ENCODE measurements at places on chromosomes 2 and 18.
A peak's percentile ranks its signal among the peaks of the same experiment; 100 is the strongest.

GRCh38 chr2:2523461-2524347 is 192.6 kb upstream of the MYT1L start:
- DNase-seq: no peak

DNA sequence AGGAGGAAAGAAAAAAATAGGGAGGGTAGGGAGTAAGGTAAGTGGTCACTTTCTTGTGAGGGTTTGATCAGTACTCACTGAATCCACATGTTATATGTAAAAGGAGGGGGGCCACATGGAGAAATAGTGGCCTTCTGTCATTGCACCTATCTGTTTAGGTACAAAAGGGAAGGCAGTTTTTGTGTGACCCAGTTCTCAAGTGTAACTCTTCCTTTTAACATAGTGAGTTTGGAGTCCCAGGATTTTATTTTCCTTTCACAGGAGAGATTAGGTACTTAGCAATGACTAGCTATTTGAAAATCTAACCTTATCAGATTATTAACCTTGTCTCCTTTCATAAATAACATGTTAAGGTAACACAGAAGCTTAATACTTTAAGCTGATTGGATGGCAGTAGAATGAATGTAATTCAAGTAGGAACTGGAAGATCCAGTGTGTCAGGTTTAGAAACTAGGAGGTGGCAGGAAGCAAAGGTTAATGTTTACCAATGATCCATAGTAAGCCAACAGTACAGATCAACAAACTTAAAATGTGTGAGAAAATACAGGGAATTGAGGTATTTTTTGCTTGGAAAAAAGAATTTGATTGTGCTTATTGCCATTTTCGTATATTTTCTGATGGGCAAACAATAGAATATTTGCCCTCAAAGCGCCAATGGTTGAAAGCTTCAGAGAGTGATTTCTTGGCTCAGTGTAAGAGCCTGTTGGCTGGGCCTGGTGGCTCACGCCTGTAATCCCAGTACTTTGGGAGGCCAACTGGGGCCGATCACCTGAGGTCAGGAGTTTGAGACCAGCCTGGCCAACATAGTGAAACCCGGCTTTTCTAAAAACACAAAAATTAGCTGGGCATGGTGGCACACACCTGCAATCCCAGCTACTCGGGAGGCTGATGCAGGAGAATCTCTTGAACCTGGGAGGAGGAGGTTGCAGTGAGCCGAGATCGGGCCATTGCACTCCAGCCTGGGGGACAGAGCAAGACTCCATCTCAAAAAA is 11.3 kb downstream of the HNMT start:
- DNase-seq: no peak

DNA sequence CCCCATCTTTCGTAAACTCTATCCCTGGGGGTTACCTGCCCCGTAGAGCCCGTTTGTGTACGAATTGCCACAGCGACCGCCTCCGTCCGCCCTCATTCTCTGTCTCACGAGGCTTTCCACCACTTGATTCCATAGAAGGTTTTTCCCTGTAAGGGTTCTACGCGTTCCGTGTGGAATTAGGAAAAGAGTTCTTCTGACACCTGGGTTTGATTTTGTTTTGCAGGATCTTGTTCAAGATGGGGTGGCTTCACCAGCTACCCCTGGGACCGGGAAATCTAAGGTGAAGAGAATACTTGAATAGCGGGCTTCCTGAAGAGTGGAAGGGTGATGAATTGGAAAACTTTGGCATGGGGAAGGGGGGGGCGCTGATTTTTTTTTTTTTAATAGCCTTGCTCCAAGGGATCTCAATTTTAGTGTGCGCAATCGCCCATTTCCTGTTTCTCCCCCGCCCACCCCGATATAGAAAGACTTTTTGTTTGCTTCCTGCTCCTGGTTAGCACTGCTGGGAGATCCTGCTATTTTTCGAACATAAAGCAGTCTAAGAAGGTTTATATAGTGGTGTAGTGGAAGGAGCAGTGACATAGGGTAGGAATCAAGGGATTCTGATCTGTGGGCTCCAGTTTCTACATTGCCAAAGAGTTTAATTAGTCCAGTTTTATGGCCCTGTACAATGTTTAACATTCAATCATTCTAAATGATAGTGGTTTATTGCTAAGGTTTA is 564 bp downstream of the GCC2 start:
- peak; percentile 5 for DNase-seq

GRCh38 chr2:88871336-88871735 is 179.9 kb downstream of the RPIA start:
- DNase-seq: no peak

DNA sequence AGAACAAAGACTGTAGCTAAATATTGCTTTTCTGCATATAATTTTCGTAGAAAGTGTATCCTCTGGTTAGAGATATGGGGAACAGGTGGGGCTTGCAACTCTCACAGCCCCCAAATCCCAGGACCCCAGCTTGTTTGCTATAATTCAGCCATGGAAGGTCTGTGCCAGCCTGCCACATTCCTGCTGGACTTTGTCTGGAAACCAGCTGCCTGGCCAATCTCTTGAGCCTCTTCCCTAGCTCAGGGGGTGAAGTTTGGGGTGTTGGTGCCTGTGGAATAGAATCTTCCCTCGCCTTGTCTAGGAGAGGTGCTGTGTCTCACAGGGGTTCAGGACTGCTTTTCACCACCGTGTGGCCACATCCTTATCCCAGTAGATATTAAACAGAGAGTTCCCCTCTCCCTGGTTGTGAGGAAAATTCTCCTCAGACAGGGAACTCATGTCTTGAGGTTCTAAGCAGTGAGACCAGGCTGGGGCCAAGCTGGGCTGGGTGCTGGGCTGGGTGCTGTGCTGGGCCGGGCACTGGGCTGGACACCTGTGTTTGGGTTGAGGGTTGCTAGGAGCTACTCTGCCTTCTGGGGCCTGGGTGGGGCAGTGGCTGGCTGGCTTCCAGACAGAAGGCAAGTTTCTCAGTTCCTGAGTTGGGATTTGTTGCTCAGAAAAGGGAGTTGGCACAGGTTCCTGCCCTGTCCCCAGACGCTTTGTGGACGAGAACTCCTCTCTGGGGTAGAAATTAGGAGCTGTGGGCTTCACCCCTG is 12.3 kb downstream of the TOGARAM2 start:
- no peak for DNase-seq

- peak; percentile 53 for DNase-seq
These were observed 50.2 kb upstream of the DTNA start for GRCh38 chr18:34659579-34660517.

DNA sequence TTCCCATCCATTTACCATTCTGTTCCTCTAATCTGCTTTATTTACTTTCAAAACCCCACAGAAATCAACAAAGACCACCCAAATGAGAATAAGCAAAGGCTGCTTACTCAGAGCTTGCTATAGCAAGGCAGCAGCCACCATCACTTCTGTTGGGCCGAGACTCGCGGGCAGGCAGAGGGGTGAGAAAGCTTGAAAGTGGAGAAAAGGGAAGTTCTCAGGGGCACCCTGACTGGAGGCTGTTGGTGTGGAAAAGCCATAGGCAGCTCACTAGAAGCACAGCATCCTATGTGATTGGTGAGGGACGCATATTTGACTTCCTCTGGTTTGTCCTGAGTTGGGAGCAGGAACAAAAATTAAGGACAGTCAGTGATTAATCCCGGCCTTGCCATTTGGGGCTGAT is 269.7 kb upstream of the THSD7B start:
- DNase-seq: no peak

Measured in dorsolateral prefrontal cortex (tissue), 122 donors.